ENCODE measurements at places on chromosomes 7 and 10.

GRCh38 chr7:135843214-135843613 is 94.6 kb upstream of the FAM180A start:
- DNase-seq, result no peak

DNA sequence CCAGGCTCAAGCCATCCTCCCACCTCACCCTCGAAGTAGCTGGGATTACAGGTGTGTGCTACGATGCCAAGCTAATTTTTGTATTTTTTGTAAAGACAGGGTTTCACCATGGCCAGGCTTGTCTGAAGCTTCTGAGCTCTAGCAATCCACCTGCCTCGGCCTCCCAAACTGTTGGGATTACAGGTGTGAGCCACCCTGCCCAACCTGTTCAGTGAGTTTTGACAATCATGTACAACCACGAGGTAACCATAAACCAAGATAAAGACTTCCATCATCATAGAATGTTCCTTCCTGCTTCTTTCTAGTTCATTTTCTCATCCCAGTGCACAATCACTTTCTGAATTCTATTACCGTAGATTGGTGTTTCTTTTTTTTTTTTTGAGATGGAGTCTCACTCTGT is 30.5 kb upstream of the MKRN1 start:
- DNase-seq, result no peak

- DNase-seq, result no peak
These were observed 32.1 kb upstream of the GTF2I start for GRCh38 chr7:74625446-74625845.

DNA sequence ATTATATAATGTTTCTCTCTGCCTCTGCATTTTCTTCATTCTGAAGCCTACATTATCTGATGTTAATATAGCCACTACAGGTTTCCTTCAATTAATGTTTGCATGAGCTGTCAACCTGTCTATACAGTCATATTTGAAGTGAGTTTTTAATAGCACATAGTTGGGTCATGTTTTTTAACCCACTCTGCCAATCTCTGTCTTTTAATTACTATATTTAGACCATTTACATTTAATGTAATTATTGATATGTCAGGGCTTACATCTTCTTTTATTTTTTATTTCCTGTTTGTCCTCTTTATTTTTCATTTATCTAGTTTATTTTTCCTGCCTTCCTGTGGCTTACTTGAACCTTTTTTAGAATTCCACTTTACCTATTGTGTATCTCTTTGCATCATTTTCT is 124.3 kb upstream of the PDE1C start:
- no peak for DNase-seq

DNA sequence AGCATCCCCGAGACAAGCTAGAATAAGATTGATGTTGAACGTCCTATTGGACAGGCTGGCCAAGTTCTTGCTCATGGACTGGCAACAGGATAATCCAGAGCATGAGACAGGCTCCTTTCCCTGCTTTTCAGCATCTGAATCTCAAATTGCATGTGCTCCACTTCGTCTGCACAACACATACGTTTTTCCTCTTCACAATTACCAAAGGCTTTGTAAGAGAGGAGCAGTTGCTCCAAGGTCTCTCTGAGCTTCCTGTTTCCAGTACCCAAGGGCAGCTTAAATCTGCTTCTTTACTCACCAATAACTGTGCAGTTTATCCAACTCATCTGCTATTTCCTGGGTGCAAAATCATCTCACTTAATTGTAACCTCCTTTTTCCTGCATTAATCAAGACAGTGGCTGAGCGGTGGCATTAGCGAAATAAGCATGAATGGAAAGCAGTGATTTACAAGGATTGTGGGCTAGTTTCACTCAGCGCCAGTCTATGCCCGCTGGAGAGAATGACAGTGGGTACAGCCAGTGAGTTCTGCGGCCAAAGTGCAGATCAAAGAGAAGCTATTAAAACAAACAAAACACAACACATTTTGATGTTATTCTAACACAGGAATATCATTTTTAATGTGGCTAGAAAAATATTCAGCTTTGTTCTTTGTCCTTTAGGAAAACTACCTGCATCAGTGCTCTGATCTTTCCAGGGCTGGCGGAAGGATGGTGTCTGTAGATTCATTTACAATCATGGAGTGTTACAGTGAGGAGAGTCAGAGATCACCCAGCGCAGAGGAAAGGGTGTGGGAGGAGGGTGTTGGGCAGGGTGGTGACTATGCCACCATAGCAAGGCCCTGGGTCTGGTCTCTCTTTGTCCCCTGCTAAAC is 79.8 kb downstream of the CHN2 start:
- no peak for DNase-seq

GRCh38 chr7:93156884-93157283 is 8.7 kb upstream of the SAMD9L start:
- no peak for DNase-seq

DNA sequence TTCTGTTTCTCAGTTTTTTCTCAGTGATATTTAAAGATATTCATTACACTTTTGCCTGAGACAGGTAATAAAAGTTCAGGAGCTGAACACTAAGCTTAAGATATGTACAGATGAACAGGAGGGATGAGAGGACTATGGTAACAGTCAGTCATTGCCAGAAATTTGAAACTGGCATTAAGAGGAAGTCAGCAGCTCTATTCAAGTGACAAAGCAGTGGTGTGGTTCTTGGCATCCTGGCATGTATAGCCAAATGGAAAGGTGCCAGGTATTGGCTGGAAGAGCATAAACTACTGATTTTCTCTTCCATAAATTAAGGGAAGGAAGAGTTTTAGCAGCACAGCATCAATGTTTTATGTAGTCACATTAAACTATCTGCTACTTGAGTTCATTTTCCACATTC is 22.7 kb downstream of the HOXA1 start:
- DNase-seq, result no peak

- DNase-seq, result no peak
These were observed 533.4 kb upstream of the SEMA3D start for GRCh38 chr7:85719981-85720953.

DNA sequence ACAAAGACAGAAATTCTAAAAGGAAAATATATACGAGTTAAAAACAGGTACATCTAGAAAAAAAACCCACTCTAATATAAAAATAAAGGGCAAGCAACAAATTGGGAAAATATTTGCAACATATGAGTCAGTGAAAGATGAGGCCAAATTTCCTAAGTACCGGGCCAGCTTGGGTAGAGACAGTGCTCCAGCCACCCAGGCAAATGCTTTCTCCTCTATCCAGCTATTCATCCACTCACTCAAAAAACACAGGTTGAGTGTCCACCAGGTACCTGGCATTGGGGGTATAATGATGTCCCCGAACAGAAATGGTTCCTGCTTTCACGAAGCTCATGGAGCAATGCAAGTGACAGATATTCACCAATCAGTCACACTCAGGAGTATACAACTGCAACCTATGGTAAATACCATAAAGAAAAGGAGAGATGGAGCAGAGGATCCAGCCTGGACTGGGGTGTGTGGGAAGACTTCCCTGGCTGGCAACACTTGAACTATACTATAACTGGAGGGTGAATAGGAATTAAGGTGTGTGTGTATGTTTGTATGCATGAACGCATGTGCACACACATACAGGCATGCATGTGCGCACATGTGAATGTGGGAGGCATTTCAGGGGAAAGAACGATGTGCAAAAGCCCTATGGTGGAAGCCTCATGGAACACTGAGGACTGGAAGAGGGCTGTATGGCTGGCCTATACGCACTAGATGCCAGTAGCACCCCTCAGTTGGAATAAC is 2.3 kb downstream of the ARHGAP22 start:
- no peak for DNase-seq

DNA sequence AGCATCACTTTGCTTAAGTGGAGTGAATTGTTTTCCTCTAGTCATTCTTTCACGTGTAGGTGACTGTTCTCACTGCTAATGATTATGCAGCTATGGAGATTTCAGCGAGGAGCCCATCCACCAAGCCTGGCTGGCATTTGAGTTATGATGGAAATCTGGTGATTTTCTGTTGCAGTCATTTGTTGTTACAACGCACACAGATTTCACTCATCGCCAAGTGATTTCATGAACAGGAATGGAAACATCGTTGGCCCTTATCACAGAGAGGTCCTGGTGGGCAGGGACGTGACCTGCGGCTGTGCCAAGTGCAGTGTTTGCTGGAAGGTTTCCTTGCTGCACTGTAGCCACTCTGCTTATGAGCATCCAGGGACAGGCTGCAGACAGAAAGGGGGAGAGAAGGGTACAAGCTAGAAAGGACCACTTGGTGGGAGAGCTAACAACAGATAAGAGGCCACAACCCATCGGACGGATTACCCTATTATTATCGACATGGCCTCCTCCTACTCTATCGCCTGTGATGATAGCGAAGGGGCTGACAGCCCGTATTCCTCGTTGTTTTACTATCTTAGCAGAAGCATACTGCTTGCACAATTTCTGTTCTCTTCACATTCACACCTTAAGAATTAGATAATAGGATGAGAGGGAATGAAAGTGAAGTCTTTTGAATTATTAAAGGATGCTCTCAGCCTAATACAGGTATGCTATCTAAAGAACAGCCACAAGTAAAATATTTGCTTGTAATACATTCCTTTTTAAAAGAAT is 99.0 kb upstream of the PITRM1 start:
- no peak for DNase-seq

- no peak for DNase-seq
These were observed 4.8 kb upstream of the ADRB1 start for GRCh38 chr10:114038819-114039218.

- no peak for DNase-seq
These were observed 49.6 kb downstream of the COL13A1 start for GRCh38 chr10:69851306-69851705.

DNA sequence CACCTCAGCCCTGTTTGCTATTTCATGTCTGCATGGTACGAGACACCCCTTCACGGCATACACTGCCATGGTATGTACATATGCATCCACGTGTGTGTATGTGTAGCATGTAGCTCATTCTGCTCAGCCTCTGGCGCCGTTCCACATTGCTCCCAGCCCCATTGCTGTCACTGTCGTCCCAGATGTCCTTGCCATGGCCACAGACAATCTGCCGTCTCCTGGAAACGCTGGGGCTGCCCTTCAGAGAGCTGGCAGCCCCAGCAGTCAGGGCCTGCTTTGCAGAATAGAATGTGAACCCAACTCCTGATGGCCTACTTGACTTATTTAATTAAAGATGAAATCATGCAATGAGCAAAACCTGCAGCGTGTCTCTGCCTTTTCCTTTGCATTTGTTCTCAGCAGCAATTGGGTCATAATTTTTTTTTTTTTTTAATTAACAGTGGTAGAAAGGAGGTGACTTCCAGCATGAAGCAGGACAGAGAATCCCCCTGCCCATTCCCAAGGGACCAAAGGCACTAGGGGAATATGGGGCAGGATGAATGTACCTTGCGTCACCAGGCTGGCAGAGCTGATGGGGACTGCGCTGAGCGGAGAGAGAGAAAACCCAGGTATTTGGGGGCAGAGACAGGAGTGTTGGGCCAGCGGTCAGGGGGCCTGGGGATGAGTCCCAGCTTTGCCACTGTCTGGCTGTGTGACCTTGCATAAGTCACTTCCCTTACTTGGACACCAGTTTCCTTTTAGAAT is 49.2 kb downstream of the CHST3 start:
- DNase-seq, result no peak

GRCh38 chr10:11113156-11113555 is 95.5 kb downstream of the CELF2 start:
- no peak for DNase-seq

DNA sequence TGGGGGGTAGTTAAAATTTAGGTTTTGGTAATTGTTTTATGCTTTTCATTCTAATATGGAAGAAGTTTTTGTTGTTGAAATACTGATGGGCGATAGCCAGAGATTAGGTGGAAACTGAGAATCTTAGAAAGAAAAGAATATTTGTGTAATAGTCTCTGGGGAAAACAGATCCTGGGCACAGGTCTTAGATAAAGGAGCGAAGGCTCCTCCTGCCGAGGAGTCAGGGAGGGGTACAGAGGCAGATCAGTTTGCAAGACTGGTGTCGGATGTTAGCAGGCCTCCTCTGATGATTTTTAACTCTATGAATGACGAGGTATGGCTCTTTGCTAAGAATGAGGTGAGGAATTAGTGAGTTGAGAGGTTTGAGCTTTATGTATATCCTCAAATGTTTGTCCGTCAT is 339.7 kb downstream of the HGF start:
- no peak for DNase-seq

DNA sequence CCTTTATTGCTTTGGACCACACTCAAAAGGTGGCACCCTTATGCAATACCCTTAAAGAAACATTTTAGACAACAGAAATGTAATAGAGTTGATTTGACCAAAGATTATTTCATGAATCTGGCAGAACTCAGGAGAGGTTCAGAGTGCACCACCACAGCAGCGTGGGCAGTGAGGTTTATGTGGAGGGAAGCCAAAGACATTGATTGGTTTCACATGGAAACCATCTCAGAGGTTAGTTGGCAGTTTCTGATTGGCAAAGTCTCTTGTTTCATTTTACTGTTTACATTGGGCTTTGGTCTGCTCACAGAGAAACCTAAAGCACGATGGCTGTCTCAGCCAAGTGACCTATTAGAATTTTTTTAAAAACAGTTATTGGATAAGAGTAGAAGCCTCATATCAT is 101.3 kb downstream of the SDHAF3 start:
- DNase-seq, result no peak

GRCh38 chr7:81698965-81699364 is 70.9 kb downstream of the HGF start:
- no peak for DNase-seq

DNA sequence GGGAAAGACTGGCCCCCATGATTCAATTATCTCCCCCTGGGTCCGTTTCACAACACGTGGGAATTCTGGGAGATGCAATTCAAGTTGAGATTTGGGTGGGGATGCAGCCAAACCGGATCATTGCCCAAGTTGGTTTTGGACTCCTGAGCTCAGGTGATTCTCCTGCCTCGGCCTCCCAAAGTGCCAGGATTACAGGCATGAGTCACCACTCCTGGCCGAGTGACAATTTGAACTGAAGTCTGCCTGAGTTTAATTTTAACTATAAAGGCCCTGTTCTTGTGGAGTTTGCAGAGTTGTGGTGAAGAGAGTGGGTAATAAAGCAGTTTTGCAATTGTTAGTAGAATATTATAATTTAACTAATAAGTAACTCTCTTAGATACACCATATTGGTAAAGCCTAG is 78.3 kb downstream of the GALNT17 start:
- DNase-seq, result no peak

DNA sequence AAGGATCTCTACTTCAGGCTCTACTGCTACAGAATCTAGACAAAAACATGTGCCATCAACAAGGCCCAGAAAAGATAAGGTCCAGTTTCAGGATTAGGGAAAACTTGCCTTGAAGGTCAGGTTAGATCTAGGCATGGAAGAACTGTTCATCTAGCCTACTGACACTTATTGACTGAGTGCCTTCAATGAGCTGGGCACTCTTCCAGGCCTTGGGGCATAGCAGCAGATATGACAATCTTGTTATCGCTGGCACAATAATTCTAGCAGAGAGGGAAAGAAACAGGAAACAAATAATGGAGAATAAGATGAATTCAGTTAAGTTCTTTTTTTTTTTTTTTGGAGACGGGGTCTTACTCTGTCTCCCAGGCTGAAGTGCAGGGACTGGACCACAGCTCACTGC is 71.6 kb downstream of the ADCYAP1R1 start:
- DNase-seq, result no peak

GRCh38 chr10:30114881-30115625 is 55.7 kb upstream of the JCAD start:
- no peak for DNase-seq

- DNase-seq, result no peak
These were observed 3.3 kb downstream of the FBH1 start for GRCh38 chr10:5893321-5893720.

- no peak for DNase-seq
These were observed 10.9 kb upstream of the PAX2 start for GRCh38 chr10:100734295-100735086.

- DNase-seq, result no peak
These were observed 191.2 kb upstream of the SHH start for GRCh38 chr7:156003220-156004162.

GRCh38 chr10:113438652-113439051 is 114.2 kb upstream of the HABP2 start:
- no peak for DNase-seq

Data from activated CD4-positive, alpha-beta T cell treated with anti-CD3 and anti-CD28 coated beads for 24 hours (primary cell).